ENCODE measurements at places on chromosomes 16 and 17. TPM values are rescaled to one million over a fixed set of nuclear protein-coding genes. Genes with fewer than 3 reads are reported as not detected.
A peak's percentile ranks its signal among the peaks of the same experiment; 100 is the strongest.

SMIM5 gene
- total RNA-seq, result 0.29 TPM

- DNase-seq, result no peak
- H3K4me1 ChIP-seq, result peaks cover 29% of the 10 kb centered on the region
- H3K36me3 ChIP-seq, result no peaks in the 10 kb centered on the region
- H3K27ac ChIP-seq, result no peak overlapping the region
- H3K4me3 ChIP-seq, result peak overlapping the region; percentile 15
These were observed 5.2 kb upstream of the DLX4 start for GRCh38 chr17:49963626-49964302.

PDF gene
- 26.9 TPM for total RNA-seq

GRCh38 chr17:69916761-69917160, 158.3 kb upstream of the KCNJ16 start:
- no peaks in the 10 kb centered on the region for H3K36me3 ChIP-seq
- no peak overlapping the region for H3K27ac ChIP-seq
- no peaks in the 10 kb centered on the region for H3K27me3 ChIP-seq

MYH11 gene
- total RNA-seq, result not detected

DNA sequence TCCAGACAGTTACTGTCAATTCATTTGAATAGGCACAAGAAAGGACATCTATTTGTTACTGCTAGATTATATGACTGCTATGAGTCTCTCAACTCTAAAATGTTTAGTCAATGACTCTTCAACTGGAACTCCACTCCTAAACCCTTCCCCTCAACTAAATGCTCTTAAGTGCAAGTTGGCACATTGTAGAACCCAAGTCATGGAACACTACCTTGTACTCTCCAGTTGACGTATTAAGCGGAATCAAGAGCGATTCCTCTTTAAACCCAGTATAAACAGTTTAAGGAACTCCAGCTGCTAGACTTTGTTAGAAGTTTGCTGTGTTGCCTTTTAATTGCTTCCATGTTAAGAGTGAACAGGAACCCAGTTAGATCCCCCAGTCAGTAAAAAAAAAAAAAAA, 44.6 kb downstream of the STH start:
- no peak overlapping the region for H3K4me3 ChIP-seq

LDHD gene
- 1.1 TPM for total RNA-seq

DNA sequence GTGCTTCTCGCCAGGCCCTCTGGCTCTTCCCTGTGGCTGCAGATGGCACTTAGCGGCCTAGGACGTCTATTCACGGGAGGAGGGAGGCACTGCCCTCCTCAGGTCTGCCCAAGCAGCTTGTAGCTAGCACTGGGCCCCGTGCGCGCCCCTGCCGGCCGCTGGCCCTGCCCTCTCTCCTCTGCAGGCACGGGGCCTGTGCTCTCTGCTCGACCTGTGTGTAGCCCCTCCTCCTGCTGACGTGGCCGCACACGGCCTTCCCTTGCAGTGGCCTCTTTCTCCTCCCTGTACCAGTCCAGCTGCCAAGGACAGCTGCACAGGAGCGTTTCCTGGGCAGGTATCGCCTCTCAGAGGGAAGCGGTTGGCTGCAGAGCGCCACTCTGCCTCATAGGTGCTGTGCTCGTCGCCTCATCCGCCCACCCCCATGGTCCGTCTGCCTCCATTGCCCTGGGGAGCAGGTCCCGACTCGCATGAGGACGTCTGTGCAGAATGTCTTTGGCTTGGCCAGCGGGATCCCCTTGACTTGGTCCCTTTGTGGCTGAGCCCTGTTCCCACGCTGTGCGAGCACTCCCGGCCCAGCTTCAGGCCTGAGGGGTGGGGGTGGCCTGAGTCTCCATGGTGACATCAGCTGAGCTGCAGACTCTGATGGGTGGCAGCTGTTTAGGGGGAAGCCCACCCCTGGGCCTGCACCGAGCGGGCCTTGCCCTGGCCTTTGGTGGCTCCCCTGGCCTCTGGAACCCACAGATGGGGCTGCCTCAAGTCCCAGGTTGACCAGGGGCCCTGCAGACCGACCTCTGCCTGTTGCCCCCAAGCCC, 34.6 kb downstream of the TSC2 start:
- H3K4me3 ChIP-seq, result no peak overlapping the region
- H3K4me1 ChIP-seq, result no peaks in the 10 kb centered on the region
- H3K27me3 ChIP-seq, result no peaks in the 10 kb centered on the region
- H3K36me3 ChIP-seq, result no peaks in the 10 kb centered on the region

DNA sequence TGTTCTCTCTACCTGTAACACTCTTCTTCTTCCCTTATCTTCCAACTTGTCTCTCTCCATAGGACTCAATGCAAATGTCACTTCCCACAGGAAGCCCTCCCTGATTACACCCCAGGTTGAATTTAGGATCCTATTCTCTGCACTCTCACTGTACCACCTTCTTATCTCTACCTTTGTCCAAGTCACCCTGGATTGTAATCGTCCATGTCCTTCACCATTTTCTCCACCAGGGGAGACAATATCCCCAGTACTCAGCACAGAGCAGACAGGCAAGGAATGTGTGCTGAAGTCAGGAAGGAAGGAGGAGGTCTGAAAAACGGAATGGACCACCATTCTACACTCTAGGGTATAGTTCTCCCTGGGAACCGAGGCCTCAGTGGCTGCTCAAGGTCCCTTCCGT, 14.2 kb downstream of the C16orf82 start:
- H3K27ac ChIP-seq, result no peak overlapping the region
- H3K36me3 ChIP-seq, result no peaks in the 10 kb centered on the region
- peaks cover 64% of the 10 kb centered on the region for H3K27me3 ChIP-seq
- no peak overlapping the region for H3K4me3 ChIP-seq

GRCh38 chr17:70119983-70120382, 45.0 kb downstream of the KCNJ16 start:
- H3K27me3 ChIP-seq, result no peaks in the 10 kb centered on the region
- H3K27ac ChIP-seq, result no peak overlapping the region
- no peak overlapping the region for H3K4me3 ChIP-seq
- DNase-seq, result no peak
- H3K4me1 ChIP-seq, result no peaks in the 10 kb centered on the region
- peaks cover 4% of the 10 kb centered on the region for H3K36me3 ChIP-seq

FOXN1 gene
- not detected for total RNA-seq

ETV4 gene
- total RNA-seq, result 1.4 TPM

DNA sequence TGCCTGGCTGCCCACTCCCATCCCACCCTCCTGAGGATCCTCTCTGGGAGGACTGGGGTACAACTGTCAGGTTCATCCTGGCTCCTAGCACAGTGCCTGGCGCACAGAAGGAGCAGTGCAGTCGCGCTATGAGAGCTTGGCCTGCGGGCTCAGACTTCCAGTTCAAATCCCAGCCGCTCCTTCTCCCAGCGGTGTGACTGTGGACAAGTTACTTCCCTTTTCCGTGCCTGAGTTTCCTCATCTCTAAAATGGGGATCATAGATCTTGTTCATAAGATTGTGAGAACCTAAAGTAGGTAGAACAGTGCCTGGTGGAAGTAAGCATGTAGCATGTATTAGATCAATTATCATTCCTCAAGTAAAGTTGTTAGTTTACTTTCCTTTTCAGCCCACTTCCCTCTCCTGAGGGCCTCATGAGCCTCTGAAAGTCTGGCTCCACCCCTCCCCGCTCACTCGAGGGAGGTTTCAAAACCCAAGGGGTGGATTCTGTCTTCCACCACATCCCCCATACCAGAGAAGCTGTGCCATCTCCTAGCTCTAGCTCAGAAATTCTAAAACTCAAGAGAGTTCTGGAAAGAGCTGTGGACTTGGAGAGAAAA, 19.9 kb upstream of the COL1A1 start:
- DNase-seq, result no peak
- H3K4me1 ChIP-seq, result no peaks in the 10 kb centered on the region
- no peaks in the 10 kb centered on the region for H3K36me3 ChIP-seq
- H3K27ac ChIP-seq, result no peak overlapping the region

EVPLL gene
- not detected for total RNA-seq

DNA sequence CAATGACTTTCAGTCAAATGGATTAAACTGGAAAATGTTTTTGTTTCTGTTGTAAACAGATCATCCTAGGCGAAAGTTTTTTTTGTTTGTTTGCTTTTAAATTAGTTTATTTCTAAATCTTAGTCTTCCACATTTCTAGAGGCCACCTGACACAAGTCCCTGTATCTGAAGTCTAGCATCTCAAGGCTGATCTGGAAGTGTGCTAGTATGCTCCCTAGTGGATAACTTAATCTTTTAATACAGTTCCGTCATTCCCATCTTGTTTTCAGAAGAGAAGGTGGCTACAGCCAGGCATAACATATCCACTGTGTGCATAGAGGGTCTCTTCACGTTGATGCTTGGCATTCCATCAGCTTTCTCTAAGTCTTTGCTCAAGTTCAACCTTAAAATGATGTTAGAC, 7.6 kb downstream of the IFT20 start:
- peaks cover 8% of the 10 kb centered on the region for H3K4me1 ChIP-seq

KRTAP17-1 gene
- total RNA-seq, result not detected

CA7 gene
- not detected for total RNA-seq

DNA sequence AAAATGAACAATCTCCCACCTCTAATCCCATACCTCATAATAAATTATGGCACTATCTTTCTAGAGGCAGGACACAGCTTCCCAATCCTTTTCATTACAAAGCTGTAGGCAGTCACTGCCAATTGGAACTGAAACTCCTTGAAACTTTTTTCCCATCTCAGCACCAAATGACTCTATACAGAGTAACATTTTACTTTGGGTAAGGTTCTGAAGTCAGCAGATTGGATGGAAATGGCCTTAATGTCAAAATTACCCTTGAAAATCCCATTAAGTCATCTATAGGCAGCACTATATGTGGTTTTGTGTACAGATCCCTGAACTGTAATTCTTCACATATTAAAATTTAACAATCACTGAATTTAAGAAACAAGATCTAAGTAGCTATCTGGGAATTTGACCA, 30.3 kb upstream of the CORO6 start:
- no peak for DNase-seq
- no peak overlapping the region for H3K27ac ChIP-seq
- no peak overlapping the region for H3K4me3 ChIP-seq
- no peaks in the 10 kb centered on the region for H3K4me1 ChIP-seq
- H3K27me3 ChIP-seq, result no peaks in the 10 kb centered on the region

- H3K4me3 ChIP-seq, result no peak overlapping the region
- H3K27me3 ChIP-seq, result peaks cover 15% of the 10 kb centered on the region
- no peaks in the 10 kb centered on the region for H3K36me3 ChIP-seq
- H3K4me1 ChIP-seq, result no peaks in the 10 kb centered on the region
- no peak overlapping the region for H3K27ac ChIP-seq
These were observed 32.8 kb upstream of the ABCC3 start for GRCh38 chr17:50601823-50602375.

DNA sequence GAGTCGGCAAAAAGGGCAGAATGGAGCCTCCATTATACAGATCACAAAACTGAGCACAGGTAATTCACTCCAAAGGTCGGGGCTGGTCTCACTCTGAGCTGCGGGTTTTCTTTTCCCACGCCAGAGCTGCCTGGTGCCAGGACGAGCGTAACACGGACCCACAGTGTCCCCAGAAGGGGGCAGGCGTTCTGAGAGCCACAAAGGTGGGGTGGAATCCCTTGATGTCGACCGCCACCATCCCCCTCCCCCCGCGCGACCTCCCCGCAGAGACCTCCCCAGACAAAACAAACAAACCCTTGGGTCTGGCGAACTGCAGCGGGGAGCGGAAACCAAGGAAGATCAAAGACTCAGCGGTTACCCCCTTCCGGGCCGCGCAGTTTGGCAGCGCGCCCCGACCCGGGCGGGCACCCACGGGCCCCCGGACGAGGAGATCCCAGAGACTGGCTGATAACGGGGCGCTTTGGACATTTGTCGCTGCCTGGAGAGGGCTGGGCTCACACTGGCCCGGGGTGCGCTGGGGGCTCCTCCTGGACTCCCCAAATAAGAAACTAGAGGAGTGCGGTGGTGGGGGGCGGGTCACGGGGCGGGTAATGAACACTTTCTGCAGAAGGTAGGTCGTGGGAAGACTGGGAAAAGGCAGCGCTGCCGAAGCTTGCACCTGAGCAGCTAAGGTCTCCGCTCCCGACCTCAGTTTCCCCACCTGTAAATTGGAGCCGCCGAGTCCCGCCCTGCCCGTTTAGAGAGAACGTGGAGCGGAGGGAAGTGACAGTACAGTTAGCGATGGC, 664 bp upstream of the NKD1 start:
- no peak for DNase-seq
- no peaks in the 10 kb centered on the region for H3K36me3 ChIP-seq
- H3K4me3 ChIP-seq, result peak overlapping the region; percentile 88
- H3K27ac ChIP-seq, result no peak overlapping the region

- H3K4me3 ChIP-seq, result no peak overlapping the region
- no peaks in the 10 kb centered on the region for H3K27me3 ChIP-seq
- DNase-seq, result no peak
- H3K4me1 ChIP-seq, result peaks cover 27% of the 10 kb centered on the region
These were observed 3.8 kb downstream of the ZNF821 start for GRCh38 chr16:71880176-71880575.

GRB7 gene
- total RNA-seq, result not detected

DLX4 gene
- total RNA-seq, result 0.71 TPM

DNA sequence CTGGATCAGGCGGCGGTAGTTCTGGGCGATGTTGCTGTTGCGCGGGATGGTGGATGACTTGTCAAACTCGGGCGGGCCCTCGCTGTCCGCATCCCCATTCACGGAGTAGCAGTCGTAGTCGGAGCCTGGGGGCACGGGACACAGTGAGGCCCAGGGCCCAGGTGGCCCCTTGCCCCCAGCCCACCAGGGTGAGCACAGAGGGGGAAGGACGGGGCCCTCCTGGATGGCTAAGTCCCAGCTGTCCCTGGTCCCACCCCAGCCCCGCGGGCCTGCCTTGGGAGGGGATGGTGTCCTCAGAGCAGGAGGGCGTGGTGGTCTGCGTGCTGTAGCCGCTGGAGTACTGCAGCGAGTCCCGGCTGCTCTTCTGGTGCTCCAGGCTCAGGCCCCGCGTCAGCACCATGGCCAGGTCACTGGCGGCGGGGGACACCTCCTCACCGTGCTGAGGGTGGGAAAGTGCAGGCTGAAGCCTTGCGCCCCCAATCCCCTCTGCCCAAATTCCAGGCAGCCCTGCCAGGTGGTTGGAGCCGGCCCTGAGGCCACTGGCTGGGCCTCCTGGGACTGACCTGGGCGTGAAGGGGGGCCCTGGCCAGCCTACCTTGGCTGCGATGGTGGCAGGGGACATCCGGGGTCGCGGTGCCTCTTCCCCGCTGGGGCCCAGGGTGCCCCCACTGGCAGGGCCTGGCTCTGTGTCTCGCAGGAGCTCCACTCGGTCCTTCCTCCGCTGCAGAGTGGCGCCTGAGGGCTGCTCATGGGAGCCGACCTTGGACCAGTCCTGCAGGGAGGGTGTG, 18.2 kb downstream of the IL34 start:
- H3K27ac ChIP-seq, result no peak overlapping the region

- H3K27me3 ChIP-seq, result peaks cover 2% of the 10 kb centered on the region
- no peak overlapping the region for H3K27ac ChIP-seq
- no peaks in the 10 kb centered on the region for H3K4me1 ChIP-seq
- no peak for DNase-seq
- no peaks in the 10 kb centered on the region for H3K36me3 ChIP-seq
These were observed 60.7 kb downstream of the HS3ST3A1 start for GRCh38 chr17:13541032-13541480.

DNA sequence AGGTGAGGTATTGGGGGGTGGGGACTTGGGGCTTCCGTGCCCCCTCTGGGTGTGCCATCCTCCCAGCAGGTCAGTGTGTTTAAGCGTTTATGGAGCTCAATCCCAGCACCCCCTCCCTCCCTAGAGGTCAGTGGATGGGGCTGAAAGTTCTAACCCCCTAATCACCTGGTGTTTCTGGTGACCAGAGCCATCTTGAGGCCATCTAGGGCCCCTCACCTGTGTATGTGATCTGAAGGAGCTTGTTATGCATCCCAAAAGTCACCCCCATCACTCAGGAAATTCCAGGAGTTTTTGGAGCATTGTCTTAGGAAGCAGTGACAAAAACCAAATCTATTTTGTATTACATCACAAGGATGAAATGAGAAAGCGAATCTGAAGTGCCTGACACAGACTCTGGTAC, 67.8 kb upstream of the NOL11 start:
- H3K4me1 ChIP-seq, result peaks cover 69% of the 10 kb centered on the region
- DNase-seq, result no peak
- peaks cover 4% of the 10 kb centered on the region for H3K36me3 ChIP-seq
- H3K4me3 ChIP-seq, result peak overlapping the region; percentile 76
- peak overlapping the region; percentile 96 for H3K27ac ChIP-seq
